ENCODE measurements at places on chromosomes 11 and 22.

- no peak for DNase-seq
Observed at GRCh38 chr11:105862736-105863367, 159.2 kb downstream of the MSANTD4 start.

- DNase-seq: peak; percentile 77
Observed at GRCh38 chr22:37018815-37019308, 385 bp downstream of the TST start.

- DNase-seq: no peak
Observed at GRCh38 chr11:101576456-101576855, 7.4 kb downstream of the TRPC6 start.

DNA sequence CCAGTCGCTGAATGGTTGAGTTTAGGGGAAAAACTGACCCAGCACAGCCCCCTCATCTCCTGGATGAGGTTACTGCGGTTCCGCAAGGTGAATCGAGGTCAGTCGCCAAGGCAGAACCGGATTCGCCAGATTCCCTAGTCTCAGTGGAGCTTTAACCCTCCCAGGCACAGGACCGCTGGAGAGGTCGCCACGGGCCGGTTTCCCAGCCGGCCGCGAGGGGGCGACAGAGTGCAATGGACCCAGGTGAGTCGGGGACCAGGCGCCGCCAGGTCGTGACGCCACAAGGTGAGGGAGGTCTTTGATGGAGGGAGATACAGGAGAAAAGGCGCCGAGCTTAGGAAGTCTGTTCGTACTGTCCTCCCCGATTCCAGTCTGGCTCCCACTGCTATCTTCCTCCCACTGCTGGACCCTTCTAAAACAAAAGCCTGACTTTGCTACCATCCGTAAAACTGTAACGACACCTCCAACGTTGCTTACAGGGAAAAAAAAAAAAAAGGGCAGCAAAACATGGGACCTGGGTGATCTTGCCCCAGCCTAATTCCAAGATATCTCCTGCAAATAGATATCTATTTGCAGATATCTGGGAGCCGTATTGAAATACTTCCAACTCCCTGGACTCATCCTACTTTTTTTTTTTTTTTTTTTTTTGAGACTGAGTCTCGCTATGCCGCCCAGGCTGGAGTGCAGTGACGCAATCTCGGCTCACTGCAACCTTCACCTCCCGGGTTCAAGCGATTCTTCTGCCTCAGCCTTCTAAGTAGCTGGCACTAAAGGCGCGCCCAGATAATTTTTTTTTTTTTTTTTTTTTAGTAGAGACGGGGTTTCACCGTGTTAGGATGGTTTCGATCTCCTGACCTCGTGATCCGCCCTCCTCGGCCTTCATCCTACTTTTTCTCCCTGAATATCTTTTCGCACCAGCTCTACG, 1.4 kb upstream of the GGA1 start:
- peak; percentile 92 for DNase-seq

- DNase-seq: no peak
Observed at GRCh38 chr22:46043816-46044620, 67.1 kb upstream of the WNT7B start.

DNA sequence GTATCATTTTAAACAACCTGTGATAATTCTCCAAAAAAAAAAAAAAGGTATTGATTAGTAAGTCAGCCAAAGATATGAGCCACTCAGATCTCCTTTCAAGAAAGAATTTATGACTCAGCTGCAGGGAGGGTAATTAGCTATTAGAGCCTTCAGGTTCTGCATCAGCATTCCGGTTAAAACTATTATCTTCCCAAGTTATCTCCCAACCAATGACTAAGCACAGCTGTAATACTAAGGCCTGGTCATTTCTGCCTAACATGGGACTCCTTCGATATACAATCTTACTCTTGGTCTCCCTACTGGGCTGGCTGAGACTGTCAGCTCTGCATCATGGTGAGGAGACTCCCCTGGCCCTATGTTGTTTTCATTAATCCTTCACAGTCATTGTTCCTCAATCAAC, 60.4 kb downstream of the SBF2 start:
- DNase-seq: no peak

DNA sequence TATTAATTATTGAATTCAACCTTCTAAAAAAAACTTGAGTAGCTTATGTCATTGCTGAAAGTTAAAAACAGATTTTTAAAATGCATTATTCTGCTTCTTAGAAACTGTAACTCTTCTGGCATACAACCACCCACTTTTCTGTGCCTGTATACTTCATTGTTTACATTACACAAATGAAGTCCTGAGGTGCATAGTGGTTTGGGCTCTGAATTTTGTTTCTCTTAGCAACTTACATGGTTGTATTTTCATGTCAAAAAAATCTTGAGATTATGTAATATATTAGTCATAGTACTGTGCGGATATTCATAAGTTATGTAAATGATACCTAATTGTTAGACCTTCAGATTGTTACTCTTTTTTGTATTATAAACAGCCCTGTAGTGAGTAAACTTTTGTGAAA, 12.2 kb downstream of the SC5D start:
- DNase-seq: no peak

GRCh38 chr11:117170210-117170609, 8.3 kb upstream of the SIDT2 start:
- no peak for DNase-seq

DNA sequence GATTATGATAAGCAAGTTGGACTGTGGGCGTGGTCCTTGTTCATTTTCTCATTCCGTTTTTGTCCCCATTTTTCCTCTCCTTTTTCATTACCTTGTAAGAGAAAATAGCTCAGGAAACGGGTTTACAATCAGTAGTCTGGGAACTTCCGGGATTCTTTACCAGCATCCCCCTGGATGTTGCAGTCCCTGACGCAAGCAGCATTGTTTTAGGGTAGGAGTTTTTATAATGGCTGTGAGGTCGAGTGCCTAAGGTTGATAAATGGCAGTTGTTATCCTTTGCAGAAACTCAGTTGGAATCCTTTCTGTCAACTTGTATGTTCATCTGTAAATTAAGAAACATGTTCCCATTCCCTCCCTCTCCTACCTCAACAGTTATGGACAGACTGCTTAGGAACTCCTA, 68.3 kb downstream of the ARHGEF12 start:
- no peak for DNase-seq

- peak; percentile 78 for DNase-seq
Observed at GRCh38 chr11:73314117-73314961, 6.3 kb downstream of the ARHGEF17 start.

DNA sequence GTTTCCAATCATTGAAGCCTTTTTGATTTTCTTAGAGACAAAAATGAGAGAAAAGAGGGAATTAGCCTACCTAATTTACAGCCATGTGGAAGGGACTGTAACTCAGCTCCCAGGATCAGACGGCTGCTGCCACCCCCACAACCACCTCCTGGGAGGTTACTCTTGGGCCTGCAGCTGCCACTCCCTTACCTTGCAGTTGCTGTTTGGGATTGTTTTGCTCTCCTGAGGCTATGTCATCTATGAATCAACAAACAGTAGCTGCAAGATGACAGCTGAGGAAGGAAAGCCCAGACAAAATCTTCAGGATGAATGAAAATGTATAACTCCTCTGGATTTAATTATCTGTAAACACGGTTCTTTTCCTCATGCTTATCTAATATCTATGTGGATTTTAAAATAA, 28.0 kb upstream of the ZC3H12C start:
- no peak for DNase-seq

DNA sequence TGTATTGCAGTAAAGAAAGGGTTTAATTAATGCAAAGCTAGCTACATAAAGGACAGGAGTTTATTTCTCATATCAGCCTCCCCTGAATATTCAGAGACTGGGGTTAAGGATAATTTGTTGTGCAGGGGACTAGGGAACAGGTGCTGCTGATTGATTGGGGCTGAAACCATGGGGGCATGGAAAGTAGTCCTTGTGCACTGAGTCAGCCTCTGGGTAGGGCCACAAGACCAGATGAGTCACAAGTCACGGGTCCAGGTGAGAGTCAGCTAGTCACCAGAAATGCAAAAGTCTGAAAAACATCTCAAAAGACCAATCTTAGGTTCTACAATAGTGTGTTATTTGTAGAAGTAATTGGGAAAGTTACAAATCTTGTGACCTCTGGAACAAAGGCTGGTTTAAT, 32.9 kb upstream of the SYT13 start:
- no peak for DNase-seq

- no peak for DNase-seq
Observed at GRCh38 chr22:19961201-19961580, 19.6 kb upstream of the TXNRD2 start.

DNA sequence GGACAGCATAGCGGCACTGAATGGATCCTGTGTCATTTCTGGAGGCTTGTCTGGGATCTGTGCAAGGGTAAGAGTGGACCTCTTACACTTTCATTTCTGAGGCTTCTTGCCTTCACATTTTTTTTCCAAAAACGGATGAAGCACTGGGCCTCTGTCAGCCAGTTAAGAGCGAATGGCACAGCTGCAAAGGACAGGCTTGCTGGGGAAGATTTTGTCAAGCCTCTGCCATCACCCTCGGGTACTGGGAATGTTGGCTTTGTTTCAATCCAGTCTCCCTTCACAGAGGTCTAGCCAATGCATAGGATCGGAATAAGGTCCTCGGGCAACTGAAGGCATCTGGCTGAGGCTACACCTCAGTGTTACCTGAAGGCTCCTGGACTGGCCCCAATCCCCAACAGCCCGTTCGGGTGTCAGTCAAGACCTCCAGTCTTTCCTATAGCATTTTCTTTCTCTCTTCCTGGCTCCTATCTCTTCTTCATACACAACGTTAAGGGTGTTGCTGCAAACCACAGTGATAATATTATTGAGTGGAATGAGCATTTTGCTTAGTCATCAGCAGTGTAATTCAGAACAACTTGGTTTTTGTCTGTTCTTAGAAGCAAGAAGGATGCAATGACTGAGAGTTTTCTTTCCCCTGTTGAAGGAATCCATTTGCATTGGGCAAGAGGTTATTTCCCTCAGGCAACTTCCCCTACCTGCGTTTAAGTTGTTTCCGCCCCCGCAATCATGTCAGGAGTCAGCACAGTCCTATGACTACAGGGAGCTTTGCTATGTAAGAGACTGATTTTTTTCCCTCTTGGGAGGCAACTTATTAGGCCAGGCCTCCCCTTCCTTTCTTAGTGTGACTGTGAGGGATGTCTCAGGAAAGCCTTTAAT, 22.8 kb downstream of the NPAT start:
- no peak for DNase-seq

GRCh38 chr22:38504731-38505540, 1.2 kb downstream of the DDX17 start:
- DNase-seq: peak; percentile 49

GRCh38 chr11:120524536-120525085, 13.1 kb downstream of the GRIK4 start:
- DNase-seq: no peak
